ENCODE measurements at places on chromosomes 1 and 21.
A peak's percentile ranks its signal among the peaks of the same experiment; 100 is the strongest.

- H3K27me3 ChIP-seq = no peaks in the 10 kb centered on the region
- H3K36me3 ChIP-seq = no peaks in the 10 kb centered on the region
- H3K4me3 ChIP-seq = no peak overlapping the region
Measured at GRCh38 chr1:100791586-100791985, 72.0 kb downstream of the VCAM1 start.

DNA sequence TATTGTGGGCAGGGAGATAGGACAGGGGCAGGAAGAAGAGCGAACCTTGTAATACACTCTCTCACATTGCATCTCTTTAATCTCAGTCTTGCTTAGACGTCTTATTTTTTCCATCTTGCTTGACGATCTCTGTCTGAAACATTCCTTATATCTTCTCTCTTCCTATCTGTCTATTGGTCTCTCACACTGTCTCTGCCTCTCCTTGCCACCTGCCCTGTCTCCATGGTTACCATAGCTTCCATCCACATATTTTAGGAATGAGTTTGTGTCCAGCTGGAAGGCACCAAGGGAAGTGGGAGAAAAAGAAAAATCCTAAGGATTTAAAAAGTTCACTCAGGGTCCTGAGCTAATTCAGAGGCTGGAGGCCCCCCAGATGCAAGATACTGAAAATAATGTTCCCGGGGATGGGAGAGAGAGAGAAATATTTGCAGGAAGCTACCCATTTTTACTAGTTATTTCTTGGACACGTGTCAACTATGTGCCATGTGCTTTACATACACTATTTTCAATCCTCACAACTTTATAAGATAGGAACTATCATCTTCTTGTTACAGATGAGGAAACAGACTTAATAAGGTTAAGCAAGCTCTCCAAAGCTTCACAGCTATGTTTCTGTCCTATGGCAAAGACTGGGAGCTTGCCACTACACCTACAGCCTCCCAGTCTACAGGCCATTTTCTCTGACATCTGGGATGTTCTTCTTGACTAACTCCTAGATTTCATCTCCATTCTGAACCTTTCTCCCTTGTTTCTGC is 933 bp downstream of the ANKRD34A start:
- H3K27ac ChIP-seq = peak overlapping the region; percentile 95
- no peak for DNase-seq
- peak overlapping the region; percentile 54 for H3K4me3 ChIP-seq

- peaks cover 13% of the 10 kb centered on the region for H3K4me1 ChIP-seq
- H3K4me3 ChIP-seq = no peak overlapping the region
Measured at GRCh38 chr1:58573138-58573537, 3.9 kb downstream of the TACSTD2 start.

DNA sequence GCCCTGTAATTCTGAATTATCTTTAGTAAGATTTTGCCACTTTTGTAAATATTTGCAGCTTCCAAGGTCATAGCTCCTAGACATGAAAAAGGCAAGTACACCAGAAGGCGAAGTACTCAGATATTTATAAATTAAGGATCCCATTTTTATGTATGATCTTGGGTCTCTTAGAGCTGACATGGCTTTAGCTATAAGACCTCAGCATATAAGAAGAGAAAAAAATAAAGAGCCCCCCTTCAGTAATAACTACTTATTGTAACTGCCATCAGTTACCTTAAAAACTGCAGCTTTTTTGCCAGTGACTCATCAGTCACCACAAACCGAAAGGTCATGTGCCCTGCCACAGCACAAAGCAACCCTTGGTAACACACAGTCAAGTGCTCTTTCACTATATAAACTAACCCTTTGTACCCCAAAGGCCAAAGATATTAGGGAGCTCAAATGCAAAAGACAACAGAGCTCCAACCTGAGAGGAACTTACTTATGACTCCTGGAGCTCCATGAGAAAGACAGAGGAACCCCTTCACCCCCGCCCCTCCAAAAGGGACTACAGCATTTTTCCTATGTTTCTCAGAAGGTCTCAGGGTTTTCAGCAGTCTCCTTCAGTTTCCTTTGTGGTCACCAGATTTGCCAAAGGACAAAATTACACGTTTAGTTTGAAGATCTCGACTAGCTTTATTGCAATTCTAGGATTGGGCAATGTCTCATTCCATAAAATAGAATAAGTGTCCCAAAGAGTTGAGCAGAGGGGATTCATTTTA is 219.8 kb upstream of the DUSP10 start:
- H3K27me3 ChIP-seq = no peaks in the 10 kb centered on the region
- no peak for DNase-seq
- H3K27ac ChIP-seq = no peak overlapping the region
- H3K36me3 ChIP-seq = no peaks in the 10 kb centered on the region

Data from sigmoid colon (tissue), 7 donors.